M059J (cell line): ENCODE measurements at places on chromosomes 11 and 22. TPM values are rescaled to one million over a fixed set of nuclear protein-coding genes. Genes with fewer than 3 reads are reported as not detected.

Gene PANX3
- total RNA-seq, result not detected in 2 replicates

Gene POTEH
- not detected in 2 replicates for total RNA-seq

Gene ACTN3
- not detected in 2 replicates for total RNA-seq

Gene PDGFD
- 30.0 and 38.6 TPM in 2 replicates for total RNA-seq

Gene CHRDL2
- not detected in 2 replicates for total RNA-seq

Gene GPHA2
- not detected in 2 replicates for total RNA-seq

Gene NUDT8
- total RNA-seq, result 2.6 and 5.7 TPM in 2 replicates
